ENCODE measurements at places on chromosomes 12 and 14.

GRCh38 chr14:99359906-99360305 is 87.9 kb upstream of the BCL11B start:
- DNase-seq, result no peak

DNA sequence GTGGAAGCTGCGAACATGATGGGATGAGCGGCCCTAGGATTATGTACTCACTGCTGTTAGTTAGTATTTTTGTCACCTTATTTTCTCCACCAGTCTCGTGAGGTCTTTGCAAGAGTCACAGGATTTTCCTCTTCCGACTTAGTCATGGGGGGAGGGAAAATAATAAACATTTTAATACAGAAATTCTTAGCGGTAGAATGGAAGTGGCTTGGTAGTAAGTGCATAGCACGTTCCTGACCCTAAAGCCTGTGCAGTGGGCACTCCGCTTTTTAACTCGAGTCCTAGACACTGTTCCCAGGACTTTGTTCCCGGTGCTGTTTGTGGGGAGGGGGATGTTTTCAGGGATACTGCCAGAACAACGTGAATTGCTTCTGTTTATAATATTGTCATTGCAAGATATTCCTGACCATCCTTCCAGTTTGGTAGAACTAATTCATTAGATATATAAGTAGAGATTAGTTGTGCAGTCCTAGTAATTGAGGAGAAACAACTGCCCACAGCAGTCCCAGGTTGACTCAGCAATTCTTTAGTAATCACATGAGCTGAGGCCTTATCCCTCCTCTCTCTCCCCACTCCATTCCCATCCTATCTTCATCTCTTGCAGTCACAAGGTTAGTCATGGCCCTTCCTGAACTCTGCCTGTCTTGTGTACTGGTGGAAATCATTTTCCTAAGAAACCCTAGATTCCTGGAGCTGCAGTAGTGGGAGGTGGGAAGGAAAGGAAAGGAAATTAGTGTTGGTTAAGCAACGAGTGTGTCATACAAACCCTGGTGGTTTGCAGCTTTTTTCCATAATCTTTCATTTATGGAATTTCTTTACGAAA is 799 bp downstream of the SLC38A6 start:
- DNase-seq, result no peak

GRCh38 chr12:42291680-42292079 is 34.2 kb downstream of the ZCRB1 start:
- DNase-seq, result no peak

DNA sequence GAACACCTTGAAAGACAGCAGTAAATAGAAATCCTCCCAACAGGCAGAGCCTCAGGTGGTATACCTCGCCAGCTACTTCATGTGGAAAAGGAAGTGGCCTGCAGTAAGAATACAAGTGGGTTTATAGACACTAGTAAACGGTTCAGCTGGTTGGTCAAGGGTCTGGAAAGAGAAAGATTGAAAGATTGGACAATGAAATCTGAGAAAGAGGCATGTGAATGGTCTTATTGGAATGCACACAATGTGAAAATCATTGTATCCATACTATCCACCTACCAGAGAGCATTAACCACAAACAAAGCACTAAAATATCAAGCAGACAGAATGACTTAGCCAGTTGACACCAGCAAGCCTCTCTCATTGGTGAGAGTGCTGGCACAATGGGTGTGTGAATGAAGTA is 98.2 kb downstream of the SSPN start:
- no peak for DNase-seq

- no peak for DNase-seq
These were observed 22.5 kb upstream of the ATP2B1 start for GRCh38 chr12:89731089-89731488.

- no peak for DNase-seq
These were observed 60.7 kb upstream of the DICER1 start for GRCh38 chr14:95218006-95218405.

DNA sequence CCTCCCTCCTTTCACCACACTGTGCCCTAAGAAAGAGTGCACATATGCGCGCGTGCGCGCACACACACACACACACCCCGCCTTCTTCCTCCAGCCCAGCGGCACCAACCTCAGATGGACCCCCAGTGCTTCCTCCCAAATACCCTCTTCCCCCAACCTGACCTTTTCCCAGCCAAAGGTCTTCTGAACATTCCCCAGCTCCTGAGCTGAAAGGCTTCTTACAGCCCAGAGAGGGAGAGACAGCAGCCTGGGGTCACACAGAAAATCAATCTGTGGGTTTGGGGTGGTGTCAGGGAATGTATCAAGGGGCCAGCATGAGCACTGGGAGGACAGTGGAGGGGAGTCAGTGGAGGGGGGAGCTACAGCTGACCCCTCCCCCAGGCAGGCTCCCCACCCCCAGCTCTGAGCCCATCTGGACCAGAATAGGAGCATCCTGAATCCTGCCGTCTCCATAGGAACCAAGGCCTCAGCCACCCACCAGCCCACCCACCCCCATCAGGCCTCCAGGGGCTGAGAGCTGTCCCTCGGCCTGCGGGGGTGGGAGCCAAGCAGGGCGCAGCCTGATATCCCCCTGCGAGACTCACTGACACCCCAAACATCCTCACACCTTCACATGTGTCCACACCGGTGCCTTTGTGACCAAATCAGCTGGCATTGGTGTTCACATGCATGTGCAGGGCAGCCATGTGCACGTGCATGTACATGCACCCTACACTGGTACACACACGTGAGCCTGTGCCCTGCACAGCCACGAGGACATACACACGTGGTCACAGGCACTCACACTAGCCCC is 5.7 kb downstream of the RASAL1 start:
- DNase-seq, result no peak

DNA sequence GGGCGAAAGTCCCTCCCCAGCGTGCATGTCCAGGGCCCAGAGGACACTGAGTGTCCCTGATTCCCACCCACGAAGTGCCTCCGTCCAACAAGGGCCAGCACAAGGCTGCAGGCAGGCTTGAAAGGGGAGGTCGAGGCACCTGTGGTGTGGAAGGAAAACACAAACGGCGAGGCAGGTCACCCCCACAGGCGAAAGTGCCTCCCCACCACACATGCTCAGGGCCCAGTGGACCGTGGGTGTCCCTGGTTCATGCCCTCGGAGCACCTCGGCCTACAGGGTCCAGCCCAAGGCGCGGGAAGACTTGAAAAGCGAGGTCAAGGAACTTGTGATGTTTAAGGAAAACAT is 370.4 kb downstream of the ALG10 start:
- DNase-seq, result no peak

DNA sequence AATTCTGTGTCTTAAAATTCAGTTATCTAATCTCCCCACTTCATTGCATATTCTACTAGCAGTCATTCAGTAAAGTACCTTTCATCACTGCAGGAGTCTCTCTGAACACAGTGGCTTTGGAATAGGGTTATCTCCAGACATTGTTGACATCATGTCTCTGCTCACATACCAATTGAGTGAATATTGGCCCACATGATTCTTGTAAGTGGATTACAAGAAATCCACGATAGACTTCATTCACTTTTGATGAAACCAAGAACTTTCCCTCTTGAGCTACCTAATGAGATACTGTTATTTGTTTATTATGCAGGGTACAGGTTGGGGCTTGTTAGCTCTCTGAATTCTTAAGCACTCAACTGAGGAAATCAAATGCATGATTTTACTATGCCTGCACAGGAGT is 284.9 kb downstream of the RAD51B start:
- no peak for DNase-seq

DNA sequence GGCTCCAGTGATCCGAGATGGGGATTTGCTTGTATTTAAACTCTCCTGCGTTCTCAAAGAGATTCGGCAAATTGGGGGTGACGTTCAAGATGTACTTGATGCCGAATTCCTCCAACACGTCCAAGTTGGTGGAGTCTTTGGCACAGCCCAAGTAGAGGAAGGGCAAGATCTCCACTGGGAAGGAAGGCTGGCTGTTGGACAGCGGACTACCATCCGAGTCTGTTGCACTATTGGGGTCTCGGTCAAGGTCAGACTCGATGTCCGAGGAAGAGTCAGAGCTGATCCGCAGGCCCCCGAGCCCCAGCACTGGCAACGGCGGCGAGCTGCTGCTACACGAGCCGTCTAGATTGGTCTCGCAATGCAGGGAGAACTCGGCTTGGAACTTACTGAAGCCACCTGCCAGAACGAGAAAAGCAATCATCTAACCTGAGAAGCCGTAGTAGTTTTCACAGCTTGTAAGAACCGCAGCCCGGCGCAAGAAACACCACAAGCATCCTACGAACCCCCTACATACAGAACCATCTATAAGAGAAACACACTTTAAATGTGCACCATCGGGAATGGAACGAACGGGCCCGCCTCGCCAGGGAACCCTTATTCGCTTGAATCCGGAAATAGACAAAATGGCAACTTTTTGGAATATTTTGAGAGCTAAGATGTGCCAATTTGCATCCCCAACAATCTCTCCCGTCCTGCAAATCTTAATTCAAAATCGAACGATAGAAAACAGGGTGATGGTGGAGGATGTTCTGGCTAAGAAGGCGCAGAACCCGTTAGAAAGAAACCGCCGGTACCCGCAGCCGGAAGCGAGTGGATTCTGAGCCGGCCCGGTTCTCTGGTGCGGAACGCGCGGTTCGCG is 1.4 kb downstream of the DUSP6 start:
- DNase-seq, result no peak

GRCh38 chr14:61700104-61700886 is 5.0 kb downstream of the HIF1A start:
- no peak for DNase-seq

DNA sequence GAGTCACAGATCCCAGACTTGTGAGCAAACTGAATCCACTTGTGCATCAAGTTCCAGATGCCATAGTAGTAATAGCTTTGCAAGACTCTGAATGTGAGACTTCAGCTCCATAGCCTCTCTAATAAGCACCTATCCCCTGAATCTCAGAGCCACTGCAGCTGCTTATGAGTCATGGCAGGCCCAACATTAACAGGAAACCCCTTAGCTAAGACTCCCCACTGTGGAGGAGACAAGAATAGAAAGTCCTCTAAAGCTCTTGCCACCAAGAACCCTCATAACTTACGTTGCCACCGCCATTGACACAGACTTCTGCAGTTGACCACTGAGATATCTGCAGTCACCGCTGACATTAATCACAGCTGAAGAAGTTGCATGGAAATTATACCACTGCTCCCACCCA is 62.9 kb upstream of the PDE3A start:
- DNase-seq, result no peak

DNA sequence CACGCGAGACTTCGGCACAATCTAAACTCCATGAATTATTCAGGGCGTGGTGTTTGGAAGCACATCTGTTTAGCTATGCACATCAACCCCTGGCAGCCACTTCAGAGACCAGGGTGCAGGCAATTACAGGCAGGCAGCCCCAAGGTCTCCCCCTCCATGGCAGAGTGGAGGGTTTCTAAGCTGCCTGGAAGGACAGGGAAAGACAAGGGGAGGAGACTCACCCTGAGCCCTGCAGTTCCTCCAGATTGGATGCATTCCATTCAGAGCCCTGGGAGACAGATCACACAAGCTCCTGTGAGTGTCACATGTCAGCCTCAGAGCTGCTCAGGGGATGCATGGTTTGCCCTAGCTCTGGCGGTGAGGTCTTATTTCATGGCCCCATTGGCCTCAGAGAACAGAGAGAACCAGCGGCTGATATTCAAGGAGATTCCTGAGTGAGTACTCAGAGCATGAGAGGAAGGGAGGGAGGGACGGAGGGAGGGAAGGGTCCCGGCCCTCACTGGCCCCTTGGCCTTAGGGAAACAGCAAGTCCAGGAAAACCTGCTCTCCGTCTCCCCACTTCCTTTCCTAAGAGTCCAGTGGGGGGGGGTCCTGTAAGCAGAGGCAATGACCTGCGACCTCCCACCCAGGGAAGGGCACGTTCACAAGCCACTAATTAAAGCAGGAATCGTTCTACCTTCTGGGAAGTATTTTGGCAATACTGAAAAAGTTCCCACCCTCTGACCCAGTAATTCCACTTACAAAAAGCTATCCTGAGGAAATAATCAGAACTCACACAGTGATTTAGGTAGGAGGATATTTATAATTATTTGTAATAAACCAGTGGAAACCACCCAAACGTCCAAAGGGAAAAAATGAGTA is 55.1 kb downstream of the SSH1 start:
- DNase-seq, result no peak

DNA sequence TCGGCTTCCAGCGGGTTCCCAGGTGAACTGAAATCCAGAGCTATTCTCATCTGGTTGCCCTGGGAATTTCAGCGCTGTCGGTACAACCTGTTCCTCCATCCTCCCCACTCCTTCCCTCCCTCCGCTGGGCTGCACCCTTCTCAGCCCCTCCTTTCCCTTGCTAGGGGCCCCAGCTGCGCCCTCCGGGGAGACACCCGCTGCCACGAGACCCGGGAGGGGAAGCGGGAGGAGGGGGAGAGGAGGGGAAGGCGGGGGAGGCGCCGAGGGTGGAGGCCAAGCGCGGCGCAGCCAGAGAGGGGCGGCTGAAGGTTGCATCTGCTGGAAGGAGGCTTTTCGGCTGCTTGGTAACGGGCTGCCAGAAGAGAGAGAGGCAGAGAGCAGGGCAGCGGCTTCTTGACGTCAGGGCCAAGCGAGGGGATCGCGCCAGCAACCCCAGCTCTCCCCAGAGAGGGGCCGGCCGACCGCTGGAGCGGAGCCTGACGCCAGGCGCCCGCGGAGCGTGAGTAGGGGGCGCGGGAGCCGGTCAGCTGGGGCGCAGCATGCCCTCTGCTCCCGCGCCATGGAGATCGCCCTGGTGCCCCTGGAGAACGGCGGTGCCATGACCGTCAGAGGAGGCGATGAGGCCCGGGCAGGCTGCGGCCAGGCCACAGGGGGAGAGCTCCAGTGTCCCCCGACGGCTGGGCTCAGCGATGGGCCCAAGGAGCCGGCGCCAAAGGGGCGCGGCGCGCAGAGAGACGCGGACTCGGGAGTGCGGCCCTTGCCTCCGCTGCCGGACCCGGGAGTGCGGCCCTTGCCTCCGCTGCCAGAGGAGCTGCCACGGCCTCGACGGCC is at the start of gene KCNA5:
TSS of gene KCNA5 (plus strand) at position 291 of the 831 bp plus-strand sequence. CDS start at position 560, 269 bp downstream.
- peak; percentile 51 for DNase-seq

DNA sequence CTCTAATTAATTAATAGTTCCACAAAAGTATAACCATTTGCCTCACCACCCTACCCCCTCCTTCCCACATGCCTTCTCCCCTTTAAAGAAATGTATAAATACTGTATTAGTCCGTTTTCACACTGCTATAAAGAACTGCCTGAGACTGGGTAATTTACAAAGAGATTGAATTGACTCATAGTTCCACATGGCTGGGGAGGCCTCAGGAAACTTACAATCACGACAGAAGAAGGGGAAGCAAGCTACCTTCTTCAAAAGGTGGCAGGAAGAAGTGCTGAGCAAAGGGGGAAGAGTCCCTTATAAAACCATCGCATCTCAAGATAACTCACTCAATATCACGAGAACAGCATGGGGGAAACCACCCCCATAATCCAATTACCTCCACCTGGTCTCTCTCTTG is 8.2 kb upstream of the RESF1 start:
- no peak for DNase-seq

GRCh38 chr12:132419631-132420246 is 70.2 kb upstream of the FBRSL1 start:
- DNase-seq, result no peak

- DNase-seq, result peak; percentile 78
These were observed 149.4 kb upstream of the HIF1A start for GRCh38 chr14:61545726-61546455.

- DNase-seq, result no peak
These were observed 4.9 kb upstream of the CMA1 start for GRCh38 chr14:24513009-24513408.

Measured in nucleus accumbens (tissue), 56 donors.